Nasal cavity respiratory epithelium epithelial cell of viscerocranial mucosa (primary cell): ENCODE measurements at places on chromosomes 12 and 14. TPM values are rescaled to one million over a fixed set of nuclear protein-coding genes. Genes with fewer than 3 reads are reported as not detected.

The PRB2 gene
- total RNA-seq: not detected in 2 replicates

The FAM186B gene
- 0.34 and 0.57 TPM in 2 replicates for total RNA-seq

The HOXC12 gene
- not detected in 2 replicates for total RNA-seq

The RERGL gene
- total RNA-seq: not detected in 2 replicates

The IQSEC3 gene
- total RNA-seq: under 0.01 TPM in 2 replicates

The GLT8D2 gene
- 1.6 and 2.1 TPM in 2 replicates for total RNA-seq

The TTC9 gene
- total RNA-seq: 5.8 and 7.3 TPM in 2 replicates

The SRRM4 gene
- not detected in 2 replicates for total RNA-seq

The IGF1 gene
- total RNA-seq: not detected in 2 replicates

The ARF3 gene
- 30.8 and 46.3 TPM in 2 replicates for total RNA-seq

The C1QL4 gene
- under 0.01 TPM in 1 of 2 replicates, not detected in the other for total RNA-seq

The AQP2 gene
- not detected in 2 replicates for total RNA-seq

The SPRYD3 gene
- 24.3 and 25.5 TPM in 2 replicates for total RNA-seq

The LRFN5 gene
- under 0.01 TPM in 1 of 2 replicates, not detected in the other for total RNA-seq

The ERBB3 gene
- total RNA-seq: 35.2 and 43.9 TPM in 2 replicates

The GALNT6 gene
- 6.5 and 73.5 TPM in 2 replicates for total RNA-seq

The KRT2 gene
- not detected in 2 replicates for total RNA-seq

The KRT73 gene
- not detected in 2 replicates for total RNA-seq

The PLEK2 gene
- total RNA-seq: 27.8 and 50.2 TPM in 2 replicates

The IAPP gene
- not detected in 2 replicates for total RNA-seq
